CD4-positive, alpha-beta T cell treated with Interleukin-1 beta for 1 hour (primary cell): ENCODE measurements at places on chromosomes 4 and X.

DNA sequence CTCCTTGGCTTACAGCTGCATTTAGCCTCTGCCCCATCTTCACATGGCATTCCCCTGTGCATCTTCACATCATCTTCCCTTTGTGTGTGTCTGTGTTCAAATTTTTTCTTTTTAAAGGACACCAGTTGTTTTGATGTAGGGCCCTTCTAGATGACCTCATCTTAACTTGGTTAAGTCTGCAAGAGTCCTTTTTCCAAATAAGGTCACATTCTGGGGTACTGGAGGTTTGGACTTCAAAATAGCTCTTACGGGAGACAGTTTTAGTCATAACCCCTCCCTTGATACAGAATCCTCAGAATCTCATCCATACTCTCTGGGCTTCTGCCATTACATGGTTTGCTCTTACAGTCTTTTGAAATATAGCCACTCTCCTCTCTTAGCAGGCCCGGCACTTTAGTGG is 231.5 kb upstream of the ATP6AP2 start:
- no peak for DNase-seq

DNA sequence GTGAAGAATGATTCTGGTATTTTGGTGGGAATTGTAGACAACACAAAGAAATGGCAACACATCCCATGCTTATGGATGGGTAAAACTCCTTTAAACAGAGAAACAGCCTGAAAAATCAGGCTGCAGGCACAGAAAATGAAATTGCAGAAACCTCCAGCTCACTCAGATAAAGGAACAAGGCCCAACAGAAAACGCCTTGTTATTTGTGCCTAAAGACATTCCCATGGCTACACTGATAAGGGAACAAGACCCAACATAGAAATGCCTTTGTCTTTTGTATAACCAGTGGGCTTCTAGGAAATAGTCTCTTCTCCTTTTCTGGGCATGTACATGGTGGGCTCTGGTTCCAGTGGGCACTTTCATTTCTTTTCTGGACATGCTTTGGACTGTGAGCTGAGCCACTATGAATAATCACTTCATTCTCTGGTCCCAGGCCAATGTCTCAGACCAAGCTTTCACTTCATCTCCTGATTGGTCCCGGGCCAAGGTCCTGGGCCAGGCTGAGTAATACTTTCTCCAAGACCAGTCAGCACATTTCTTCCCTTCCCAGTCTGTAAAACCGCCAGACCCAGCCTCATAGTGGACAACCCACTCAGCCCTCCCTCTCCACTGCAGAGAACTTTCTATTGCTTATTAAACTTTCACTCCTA is 160.5 kb downstream of the TBX22 start:
- DNase-seq = no peak

- no peak for DNase-seq
Observed at GRCh38 chr4:116724249-116724648, 361.1 kb downstream of the TRAM1L1 start.

DNA sequence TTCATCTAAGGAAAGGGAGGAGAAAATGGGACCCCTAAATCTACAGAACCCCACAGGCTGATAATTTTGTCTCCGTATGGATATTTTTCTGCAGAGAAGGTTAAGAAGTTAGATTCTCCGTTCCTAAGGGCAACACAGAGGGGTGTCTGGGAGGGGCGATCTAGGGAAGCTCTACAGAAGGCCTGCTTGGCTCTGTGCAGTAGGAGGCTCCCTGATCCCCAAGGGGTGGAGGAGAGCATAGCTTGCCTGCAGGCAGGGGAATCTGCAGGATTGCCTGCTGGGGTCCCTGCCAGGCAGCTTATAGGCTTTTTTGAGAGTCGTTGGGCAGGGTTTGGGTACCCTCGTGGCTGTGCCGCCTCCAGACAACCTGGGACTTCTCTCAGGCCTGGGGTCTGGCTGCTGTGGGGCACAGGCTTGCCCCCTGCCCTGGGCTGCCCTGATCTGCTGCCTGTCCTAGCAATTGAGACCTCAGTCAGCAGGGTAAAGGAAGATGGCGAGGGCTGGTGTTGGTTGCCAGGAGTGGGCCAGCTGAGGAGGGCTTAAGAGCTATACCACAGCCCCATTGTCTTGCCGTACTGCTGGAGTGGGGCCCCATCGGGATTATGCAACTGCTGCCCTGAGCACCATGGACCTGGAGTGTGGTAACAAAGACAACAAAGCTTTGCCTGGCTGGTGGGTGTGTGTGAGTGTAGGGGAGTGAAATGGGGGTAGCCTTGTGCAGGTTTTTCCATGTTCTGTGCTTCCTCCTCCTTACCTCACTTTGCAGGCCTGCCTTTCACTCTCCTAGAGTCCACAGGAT is 74.1 kb downstream of the EFNB1 start:
- DNase-seq = no peak

DNA sequence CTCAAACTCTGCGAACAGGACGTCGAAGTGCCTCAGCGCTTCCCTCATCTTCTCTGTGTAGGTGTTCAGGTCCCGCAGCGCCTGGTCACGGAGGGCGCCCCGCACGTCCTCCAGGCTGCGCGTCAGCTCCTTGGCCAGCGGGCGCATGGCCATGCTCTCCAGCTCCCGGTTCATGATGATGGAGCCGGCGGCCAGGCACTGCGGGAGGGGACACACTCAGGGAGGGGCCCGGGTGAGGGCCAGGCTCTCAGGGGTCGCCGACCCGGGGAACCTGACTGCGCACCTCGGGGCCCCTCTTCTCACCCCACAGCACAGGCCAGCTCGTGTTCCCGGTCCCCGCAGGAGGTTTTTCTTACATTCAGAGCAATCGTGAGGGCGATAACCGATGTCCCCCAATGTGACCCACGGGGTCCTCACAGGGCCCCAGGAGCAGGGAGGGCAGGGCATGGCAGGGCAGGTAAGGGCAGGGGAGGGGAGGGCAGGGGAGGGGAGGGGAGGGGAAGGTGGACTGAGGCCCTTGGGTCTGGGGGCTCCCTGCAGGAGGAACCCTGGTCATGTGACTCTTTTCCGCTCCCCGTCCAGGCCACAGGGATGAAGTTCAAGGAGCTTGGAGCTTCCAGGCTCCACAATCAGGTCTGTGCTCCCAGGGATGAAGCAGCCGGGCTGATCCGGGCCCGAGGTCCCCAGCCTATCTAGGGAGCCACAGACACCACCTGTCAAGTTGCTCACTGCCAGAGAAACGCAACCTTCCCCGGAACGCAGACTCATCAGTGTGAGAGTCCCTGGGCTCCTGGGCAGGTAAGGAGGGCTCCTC is 77.8 kb upstream of the MXD4 start:
- DNase-seq = no peak

DNA sequence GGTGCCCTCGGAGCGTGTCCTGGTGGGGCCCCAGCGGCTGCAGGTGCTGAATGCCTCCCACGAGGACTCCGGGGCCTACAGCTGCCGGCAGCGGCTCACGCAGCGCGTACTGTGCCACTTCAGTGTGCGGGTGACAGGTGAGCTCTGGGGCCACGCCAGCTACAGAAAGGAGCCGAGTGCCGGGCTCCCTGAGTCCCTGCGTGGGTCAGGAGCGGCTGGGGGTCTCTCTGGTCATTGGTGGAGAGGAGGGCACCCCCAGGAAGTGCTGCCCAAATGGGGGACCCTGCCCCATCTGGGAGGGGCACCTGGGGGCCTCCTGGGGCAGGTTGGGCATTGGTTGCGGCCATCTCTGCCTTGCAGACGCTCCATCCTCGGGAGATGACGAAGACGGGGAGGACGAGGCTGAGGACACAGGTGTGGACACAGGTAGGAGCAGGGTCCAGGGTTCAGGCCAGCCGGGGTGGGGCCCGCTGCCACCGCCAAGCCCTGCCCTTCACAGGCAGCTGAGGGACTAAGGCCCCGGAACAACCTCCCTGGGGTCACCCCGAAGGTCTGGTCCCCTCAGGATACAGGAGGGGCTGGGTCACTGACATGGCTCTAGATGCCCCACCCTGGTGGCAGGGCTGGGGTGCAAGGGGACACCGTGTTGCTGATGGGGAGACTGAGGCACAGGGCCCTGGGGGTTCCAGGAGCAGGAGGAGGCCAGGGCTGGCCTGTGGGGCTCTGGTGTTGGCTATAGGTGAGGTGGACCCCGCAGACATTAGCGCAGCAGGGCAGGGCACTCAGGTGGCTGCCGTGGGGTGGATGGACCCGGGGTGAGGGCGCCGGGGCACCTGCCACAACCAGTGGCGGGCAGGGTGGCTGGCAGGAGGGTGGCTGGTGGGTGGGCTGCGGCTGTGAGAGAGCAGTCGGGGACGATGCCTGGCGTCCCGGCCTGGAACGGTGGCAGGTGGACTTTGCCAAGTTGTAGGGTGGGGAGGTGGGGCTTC is 6.6 kb downstream of the FGFR3 start:
- no peak for DNase-seq

DNA sequence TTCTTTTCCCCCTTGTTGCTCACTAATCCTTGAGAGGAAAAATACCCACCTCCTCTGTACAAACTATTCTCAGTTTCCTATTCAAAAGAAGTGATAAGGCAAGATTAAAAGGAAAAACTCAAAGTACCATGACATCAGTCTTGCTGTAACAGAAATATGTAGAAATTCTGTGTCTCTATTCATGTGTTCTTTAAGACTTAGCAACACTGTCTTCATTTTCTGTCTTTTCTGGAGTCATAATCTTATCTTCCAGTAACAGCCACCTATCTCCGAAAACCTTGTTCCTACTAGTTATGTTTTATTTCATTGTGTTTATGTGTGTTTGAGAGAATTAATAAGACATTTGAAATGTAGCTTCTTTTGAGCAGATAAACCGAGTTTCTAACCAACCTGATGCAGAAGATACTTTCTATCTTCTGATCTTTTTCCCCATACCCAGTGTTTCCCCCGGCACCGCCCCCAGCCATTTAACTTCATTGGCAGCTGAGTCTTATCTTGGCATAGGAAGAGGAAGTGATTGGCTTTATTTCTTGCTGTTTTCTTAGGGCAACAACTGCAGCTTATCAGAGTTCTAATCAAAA is 8.0 kb downstream of the FAM241A start:
- no peak for DNase-seq

DNA sequence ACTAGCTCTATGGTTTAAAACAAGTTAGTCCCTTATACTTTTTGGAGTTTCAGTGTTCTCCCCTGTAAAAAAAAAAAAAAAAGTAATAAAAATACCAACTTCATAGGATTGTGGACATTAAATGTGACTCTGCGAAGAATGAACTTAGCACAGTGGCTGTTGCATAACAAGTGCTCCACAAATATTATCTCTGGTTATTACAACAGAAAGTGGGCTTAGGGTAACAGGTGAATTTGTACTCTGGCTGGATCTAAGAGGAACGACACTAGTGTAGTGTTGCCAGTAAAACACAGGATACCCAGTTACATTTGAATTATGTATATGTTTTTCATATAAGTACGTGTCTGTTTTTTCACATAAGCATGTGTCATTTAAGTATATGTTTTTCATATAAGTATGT is 360.3 kb upstream of the CXorf51B start:
- no peak for DNase-seq

- no peak for DNase-seq
Observed at GRCh38 chr4:67083496-67083895, 461.8 kb downstream of the CENPC start.

- no peak for DNase-seq
Observed at GRCh38 chr4:145251391-145251790, 71.0 kb upstream of the OTUD4 start.

DNA sequence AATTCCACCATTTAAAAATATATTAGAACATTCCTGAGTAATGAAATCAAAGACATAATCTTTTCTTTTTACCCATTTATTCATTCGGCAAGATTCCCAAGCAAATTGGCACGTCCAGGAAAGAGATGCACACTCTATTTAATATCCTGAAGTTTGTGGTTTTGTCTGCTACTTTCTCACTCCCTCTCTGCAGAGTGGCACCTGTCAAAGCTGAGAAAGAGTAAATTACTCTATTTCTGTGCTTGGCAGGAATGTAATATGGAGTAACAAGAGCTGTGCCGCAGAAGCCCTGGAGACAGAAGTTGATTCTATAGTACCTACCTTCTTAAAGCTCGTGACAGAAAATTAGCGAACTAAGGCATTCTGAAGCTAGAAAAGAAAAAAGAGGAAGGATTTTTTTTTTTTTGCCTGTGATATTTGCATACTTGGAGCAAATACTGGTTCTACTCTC is 5.5 kb downstream of the GSTCD start:
- DNase-seq = no peak

GRCh38 chr4:3107271-3107670 is 32.8 kb downstream of the HTT start:
- DNase-seq = no peak

- DNase-seq = no peak
Observed at GRCh38 chrX:31483336-31483735, 411.5 kb upstream of the FTHL17 start.

DNA sequence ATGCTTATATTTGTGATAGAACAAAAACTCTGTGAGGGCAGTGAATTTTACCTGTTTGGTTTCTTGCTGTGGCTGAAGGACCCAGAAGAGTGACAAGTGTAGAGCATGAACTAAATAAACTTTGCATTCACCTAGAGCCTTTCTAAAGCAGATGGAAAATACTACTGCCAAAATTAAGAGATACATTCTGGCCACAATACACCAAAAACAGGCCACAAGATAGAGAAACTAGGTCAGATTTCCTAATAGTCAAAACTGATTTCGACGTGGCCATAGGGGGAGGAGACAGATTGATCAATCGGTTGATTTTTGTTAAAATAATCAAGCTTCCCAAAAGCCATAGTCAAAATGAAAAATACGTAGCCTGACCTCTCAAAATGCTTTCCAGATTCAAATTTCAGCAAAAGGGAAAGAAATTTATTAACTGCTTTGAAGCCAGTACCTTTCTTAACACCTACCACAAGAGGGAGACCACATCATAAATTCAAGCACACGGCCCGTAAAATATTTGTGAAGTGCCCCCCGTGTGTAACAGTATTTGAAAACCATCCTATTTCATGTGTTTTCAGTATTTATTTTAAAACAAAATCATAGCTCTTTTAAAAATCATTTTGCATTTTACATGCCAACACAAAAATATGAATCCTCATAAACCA is 132.4 kb downstream of the CORIN start:
- DNase-seq = no peak

DNA sequence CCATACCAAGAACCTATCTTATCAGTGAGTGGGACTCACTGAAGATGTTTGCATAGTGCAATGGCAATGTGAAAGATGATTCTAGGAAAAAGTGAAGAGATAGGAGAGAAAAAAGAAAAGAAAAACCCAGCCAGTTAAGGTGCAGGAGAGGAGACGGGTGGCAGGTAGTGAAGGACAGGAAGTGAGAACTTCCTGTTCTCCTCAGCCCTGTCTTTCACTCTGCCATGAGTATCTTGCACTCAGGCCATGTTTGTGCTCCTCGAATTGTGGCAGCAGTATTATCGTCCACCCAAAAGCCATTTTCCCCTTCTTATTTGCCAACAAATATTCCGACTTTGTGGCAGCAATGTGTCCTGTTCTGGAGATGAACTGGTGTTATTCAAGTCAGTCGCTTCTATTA is 8.6 kb upstream of the ENPEP start:
- DNase-seq = no peak
